Stimulated activated CD4-positive, alpha-beta T cell treated with anti-CD3 and anti-CD28 coated beads, TNF-alpha, amount 100 ng/mL, for 4 hours (primary cell): ENCODE measurements at places on chromosomes 11 and 22.
A peak's percentile ranks its signal among the peaks of the same experiment; 100 is the strongest.

- no peak for DNase-seq
Measured at GRCh38 chr11:1222491-1223345, at the start of gene MUC5B. TSS of gene MUC5B (plus strand) at chr11:1223066. CDS start at chr11:1223124, 58 bp downstream.

GRCh38 chr22:24954114-24954463 is 1.6 kb downstream of the KIAA1671 start:
- DNase-seq = no peak

DNA sequence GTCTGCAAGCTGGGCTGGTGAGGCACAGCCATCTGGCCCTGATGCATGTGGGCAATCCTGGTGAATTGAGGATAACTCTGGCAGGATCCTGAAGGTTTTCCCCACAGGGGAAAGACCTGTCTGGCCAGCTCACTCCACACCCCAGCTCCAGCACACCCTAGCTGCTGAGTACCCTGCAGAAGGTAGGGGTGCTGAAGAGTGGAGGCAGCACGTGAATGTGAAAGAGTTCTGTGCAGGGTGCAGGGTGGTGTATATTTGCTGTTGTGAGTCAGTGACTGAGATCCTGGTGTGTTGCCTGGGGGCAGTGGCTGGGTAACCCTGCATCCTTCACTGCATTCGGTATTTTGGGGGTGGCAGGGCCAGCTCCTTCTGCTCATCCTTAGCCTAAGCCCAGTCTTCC is 22.4 kb downstream of the DGAT2 start:
- DNase-seq = no peak

- DNase-seq = no peak
Measured at GRCh38 chr11:126879516-126879915, 121.1 kb downstream of the KIRREL3 start.

GRCh38 chr11:45322111-45322705 is 36.1 kb upstream of the SYT13 start:
- no peak for DNase-seq

DNA sequence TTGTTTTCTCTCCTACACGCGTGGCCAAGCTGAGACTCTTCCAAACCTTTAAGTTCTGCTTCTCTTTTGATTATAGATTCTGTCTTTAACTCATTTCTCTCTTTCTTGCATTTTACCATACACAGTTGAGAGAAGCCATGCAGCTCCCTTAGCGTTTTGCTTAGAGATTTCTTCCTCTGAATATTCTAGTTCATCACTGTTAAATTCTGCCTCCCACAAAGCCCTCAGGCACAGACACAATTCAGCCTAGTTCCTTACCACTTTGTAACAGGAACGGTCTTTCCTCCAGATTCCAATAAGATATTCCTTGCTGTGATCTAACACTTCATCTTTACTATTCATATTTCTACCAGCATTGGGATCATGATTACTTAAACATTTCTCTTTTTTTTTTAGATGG is 24.7 kb upstream of the CD81 start:
- no peak for DNase-seq

DNA sequence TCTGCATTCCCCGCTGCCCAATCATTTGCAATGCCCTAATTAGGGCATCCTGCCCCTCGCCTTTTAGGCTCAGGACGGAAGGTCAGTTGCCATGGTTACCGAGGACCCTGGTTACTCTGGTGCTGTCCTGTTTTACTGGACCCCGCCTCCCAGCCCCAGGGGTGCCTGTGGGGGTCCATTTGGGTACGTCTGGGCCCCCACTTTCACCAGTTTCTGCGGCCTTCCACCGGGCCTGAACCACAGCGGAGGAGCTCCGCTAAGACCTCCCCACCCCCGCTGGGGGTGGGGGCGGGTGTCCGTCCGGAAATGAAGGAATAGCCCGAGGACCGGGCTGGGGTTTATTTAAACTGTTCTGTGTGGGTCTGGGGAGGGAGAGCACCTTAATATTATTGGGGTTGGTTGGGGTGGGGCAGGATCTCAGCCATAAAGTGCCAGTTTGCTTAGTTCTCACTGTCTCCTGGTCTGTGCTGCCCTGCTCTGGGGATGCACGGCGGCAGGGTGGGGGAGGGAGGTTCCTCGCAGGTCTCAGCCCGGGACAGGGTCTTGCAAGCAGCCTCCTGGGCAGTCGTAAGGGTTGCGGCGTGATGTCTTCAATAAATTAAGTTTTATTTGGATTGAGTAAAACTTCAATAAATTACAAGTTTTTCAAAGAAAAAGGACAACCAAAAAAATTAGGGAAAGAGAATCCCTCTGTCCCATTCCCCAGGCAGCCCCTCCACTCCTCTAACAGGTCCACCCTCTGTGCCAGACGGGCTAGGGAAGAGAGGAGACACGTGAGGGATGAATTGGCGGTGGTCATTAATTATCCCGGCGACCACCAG is 5.3 kb downstream of the PHOX2A start:
- no peak for DNase-seq

GRCh38 chr22:39003165-39003638 is 10.9 kb upstream of the APOBEC3C start:
- DNase-seq = peak; percentile 57

DNA sequence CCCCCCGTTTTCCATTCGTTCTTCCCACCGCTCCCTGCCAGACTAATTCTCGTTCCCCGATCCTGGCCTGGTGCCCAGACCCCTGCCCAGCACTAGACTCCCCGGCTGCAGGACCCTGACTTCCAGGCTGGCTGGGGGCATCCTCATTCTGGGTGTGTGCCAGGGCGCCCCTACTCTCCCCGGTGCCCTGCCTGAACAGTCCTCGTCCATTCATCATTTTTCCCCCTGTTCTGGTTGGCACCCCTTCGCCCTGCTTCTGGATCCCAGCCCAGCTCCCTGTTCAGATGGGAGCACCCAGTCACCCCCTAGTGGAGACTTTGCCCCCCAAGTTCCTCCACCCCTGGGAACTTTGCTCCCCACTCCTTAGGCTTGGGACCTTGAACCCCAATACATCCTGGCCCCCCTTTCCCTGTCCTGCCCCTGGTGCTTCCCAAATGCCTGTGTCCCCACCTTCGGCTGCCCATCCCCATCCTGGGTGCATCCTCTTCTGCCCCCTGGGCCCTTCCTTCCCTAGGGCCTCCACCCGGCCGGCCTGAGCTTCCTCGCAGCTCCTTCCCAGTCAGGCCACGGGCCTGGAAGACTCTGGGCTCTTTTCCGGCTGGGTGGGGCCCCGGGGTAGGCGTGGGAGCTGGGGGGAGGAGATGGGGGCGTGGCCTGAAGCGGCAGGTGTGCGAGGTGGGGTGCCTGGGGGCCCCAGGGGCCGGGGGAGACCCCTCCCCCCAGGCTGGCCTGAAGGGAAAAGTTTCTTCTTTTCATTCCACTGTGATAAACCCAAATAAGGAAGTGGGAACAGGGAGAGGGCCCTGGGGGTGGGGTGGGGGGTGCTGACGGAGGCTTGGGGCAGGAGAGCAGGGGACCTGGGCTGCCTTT is 908 bp downstream of the PLCB3 start:
- no peak for DNase-seq

DNA sequence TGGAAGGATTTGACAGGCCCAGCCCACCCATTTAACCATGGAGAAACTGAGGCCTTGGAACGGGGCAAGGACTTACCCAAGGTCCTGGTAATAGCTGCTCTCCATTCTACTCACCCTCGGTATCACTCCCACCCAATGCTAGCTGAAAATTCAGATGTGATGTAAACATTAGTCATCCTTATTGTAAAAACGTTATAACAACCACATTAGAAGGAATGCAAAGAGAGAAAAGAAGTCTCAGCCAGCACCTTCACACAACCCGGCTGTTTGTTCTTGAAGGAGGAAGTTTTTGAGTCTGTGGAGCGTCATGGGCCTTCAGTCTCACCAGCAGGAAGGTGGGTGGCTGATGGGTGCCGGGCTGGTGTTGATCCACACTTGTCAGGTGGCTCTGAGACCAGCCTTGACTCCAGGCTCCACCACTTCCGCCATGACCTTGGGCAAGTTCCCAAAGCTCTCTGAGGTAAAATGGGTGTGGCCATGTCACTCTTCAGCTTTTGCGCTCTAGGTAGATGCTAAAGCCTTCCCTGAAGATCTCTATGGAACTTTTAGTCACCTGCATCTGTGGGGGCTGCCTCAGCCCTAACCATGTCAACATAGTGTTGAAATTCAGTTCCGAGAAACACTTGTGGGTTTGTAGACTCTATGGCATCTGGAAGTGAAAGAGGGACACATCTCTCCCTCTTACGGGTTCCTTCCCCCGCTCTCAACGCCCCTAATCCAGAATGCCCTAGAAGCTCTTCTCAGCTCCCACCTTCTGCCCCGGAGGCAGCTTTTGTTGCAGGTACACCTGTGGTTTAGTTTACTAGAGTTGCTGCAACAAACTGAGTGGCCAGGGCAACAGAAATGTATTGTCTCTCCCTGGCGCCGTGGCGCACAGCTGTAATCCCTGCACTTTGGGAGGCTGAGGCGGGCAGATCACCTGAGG is 14.8 kb downstream of the CD6 start:
- DNase-seq = no peak

DNA sequence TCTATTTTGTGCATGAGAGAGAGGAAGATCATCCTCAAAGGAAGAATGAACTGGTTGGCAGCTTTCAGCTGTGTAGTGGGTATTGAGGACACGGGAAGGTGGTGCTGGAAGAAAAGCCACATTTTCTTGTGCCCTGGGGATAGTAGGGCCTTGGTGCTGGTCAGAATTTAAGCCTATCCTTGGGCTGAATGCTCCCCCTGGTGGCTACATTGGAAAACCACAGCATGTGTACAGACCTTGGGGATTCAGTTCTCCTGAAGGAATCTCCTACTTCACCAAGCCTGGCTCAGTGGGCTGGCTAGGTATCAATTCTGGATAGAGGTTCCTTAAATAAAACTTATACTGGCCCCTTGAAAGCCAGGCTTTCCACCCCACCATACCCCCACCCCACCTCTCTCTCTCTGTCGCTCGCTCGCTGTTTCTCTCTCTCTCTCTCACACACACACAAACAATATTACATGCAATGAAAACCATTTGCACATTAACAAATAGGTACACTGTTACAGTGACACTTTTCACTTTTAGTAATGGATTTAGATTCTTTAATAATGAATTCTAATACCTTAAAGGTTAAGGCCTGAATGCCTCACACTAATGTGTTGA is 2.8 kb upstream of the OR51M1 start:
- DNase-seq = no peak

GRCh38 chr22:23670378-23671295 is 20.2 kb upstream of the RGL4 start:
- no peak for DNase-seq

- no peak for DNase-seq
Measured at GRCh38 chr11:89633135-89633705, 76.9 kb upstream of the TRIM77 start.

GRCh38 chr11:83611600-83611999 is 325.4 kb upstream of the CCDC90B start:
- DNase-seq = no peak

DNA sequence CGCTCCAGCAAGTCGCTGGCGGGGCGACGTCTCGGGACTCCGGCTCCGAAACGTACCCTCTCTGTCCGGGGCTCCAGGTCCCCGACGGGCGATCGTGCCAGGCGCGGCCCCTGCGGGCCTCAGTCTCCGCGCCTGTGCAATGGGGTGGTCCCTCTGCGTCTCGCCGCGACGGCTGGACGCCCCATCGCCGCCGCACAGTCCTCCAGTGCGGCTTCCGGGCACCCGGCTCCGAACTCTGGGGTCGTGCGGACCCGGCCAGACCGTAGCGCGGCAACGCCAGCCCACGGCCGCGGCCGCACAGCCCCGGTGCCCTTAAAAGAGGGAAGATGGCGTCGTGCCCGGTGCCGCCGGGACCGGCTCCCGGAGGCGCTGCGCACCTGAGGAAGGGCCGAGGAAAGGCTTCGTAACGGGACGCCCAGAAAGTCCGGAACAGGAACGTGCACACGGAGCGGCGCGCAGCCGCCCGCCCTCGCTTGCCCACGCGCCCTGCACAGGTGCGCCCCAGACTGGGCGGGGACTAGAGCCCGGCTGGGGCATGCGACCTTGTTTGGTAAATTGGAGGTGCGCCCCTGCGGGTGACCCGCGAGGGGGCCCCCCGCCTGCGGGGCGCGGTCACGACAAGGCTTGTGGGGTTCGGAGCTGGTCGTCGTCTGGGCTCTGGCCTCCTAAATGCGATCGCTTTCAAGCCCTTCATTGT is 525 bp downstream of the BIK start:
- DNase-seq = no peak

DNA sequence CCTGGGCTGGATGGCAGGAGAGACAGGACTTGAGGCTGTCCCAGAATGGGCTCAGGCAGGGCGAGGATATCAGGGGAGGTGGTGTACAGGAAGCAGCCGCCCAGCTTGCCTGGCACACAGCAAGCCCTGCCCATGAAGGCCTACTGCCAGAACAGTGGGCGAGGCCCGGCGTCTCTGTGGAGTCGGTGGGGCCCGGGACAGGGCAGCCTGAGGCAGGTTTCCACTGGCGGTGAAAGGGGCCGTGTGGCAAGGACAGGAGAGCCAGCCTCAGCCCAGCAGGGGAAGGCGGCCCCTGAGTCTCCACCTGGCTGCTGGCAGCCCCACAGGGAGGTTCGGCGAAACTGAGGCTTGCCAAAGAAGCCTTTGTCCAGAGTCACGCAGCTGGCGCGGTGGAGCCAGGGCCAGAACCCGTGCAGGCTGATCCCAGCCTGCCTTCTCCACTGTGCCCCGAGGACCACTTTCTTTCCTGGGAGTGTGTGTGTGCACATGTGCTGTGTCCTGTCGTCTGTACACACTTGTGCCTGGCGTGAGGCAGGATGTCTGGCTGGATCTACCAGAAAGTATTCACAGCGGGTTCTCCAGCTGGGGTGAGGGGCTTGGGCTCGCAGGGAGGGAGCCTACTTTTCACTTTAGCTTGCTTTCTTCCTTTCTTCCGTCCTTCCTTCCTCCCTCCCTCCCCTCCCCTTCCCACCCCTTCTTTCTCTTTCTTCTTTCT is 1.2 kb downstream of the TSPO start:
- peak; percentile 40 for DNase-seq

DNA sequence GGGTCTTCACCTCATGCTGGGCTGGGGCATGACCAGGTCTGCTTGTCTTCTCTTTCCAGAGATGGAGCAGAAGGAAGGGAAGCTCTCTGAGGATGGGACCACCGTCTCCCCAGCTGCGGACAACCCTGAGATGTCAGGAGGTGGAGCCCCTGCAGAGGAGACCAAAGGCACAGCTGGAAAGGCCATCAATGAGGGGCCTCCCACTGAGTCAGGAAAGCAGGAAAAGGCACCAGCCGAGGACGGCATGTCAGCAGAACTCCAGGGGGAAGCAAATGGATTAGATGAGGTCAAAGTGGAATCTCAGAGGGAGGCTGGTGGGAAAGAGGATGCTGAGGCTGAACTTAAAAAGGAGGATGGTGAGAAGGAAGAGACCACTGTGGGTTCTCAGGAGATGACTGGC is 5.2 kb downstream of the SMTNL1 start:
- DNase-seq = no peak
